Cerebellum (tissue), 4 donors: ENCODE measurements at places on chromosomes 11 and 22.
A peak's percentile ranks its signal among the peaks of the same experiment; 100 is the strongest.

GRCh38 chr11:5251746-5252145, 2.1 kb upstream of the HBG1 start:
- DNase-seq = no peak

DNA sequence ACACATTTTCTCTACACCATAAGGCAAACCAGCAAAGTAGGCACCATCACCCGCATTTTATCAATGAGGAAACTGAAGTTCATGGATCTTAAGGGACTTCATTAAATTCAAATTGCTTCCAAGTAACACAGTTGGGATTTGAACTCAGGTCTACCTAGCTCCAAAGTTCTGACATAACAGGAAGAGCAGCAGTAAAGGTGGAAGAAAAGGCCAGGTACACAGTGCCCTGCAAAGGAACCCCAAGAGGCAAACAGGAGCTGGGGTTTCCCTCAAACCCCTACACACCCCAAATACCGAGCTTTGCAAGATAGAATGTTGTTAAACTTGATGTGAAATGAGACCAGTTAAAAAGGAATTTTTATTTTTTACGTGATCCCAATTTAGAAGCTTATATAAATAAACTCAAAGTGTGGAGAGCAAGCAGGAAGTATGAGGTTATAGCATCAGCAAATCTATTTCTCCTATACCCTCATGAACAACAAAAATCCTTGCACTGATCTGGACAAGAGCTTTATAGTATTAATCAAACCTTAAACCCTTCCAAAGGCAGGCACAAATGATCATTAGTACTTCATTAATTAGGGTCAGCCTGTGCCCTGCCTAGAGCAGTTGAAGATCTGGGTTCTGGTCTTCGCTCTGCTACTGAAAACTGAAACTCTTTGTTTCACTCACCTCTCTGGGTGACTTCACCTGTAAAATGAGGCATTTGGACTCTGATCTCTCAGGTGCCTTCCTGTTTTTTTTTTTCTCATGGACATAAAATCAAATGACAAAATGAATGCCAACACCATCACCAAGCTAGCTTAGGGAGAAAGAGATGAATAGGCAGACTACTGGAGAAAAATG, 36.5 kb downstream of the SYTL2 start:
- no peak for DNase-seq

DNA sequence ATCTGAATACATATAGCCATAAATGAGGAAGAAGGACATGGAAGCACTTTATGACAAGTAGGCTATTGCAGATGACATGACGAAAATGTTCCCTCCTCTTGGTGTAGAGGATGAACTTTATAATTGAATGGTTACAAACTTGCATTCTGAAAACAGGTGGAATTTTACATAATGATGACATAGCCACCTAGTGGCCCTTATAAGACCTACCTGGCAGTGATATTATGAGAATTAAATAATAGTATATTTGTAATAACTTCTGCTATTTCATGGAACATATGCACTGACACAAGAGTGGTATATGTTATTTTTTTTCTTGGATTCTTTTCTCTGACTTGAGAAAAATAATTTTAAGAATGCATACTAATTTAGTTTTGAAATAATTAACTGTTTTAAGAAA, 22.9 kb downstream of the TRIM22 start:
- no peak for DNase-seq

GRCh38 chr22:43928468-43928867, 4.9 kb downstream of the PNPLA3 start:
- no peak for DNase-seq

DNA sequence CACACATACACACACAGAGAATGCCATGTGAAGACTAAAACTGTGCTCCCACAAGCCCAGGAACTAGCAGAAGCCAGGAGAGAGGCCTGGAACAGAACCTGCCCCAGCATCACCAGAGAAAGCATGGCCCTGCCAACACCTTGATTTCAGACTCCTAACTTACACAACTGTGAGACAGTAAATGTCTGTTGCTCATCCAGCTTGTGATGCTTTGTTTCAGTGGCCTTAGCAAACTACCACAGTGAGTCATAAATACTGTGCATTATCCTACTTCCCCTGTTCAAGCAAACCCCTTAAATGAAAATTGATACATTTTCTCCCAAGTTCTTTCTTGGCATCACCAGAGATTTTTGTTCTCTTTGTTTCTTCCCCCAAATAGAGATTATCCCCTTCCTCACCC, 1539.4 kb upstream of the TENM4 start:
- no peak for DNase-seq

- no peak for DNase-seq
Measured at GRCh38 chr11:35978891-35979290, 35.0 kb downstream of the LDLRAD3 start.

- no peak for DNase-seq
Measured at GRCh38 chr11:133082453-133082781, 449.9 kb downstream of the OPCML start.

- DNase-seq = no peak
Measured at GRCh38 chr11:116567721-116568242, 205.0 kb downstream of the BUD13 start.

DNA sequence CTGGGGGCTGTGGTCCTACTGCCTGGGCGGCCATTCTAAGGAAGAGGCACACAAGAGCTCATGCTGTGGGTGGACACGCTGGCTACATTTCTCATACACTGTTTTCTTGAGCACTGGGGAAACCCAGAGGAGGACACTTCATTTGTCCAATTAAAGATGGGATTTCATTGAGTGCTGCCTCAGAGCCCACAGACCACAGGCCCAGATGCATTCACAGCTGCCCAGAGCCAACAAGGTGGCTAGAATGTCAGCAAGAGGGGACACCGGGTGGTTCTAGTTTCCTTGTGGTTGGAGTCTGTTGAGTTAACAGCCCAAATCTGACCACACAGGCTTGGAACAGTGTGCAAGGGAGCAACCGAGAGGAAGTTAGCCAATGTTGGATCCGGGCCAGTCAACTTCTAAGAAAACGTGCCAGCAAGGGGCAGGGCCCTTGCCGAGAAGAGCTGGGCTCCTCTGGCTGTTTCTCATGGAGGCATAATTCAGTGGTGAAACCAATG, 35.0 kb upstream of the SORL1 start:
- no peak for DNase-seq

DNA sequence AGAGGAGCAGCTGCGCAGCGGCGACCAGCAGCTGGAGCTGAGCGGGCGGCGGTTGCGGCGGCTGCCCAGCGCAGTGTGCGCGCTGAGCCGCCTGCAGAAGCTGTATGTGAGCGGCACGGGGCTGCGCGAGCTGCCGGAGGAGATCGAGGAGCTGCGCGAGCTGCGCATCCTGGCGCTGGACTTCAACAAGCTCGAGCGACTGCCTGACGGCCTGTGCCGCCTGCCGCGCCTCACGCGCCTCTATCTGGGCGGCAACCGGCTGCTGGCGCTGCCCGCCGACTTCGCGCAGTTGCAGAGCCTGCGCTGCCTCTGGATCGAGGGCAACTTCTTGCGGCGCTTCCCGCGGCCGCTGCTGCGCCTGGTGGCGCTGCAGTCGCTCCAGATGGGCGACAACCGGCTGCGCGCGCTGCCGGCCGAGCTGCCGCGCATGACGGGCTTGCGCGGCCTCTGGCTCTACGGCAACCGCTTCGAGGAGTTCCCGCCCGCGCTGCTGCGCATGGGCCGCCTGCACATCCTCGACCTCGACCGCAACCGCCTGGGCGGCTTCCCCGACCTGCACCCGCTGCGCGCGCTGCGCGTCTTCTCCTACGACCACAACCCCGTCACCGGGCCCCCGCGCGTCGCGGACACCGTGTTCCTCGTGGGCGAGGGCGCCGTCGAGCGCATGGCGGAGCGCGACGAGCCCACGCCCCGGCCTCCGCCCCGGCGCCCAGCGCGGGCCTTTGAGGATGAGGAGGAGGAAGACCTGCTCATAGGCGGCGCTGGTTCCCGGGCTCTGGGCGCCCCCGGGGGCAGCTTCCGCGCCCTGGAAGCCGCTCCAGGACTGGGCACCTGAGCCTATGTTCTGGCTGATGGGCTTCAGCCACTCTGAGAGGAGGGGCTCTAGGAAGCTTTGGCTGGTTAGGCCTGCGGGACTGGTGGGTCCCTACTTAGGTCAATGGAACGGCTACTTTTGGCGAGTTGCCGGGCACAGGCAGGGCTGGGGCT, 787 bp downstream of the LRRC10B start:
- peak; percentile 55 for DNase-seq

DNA sequence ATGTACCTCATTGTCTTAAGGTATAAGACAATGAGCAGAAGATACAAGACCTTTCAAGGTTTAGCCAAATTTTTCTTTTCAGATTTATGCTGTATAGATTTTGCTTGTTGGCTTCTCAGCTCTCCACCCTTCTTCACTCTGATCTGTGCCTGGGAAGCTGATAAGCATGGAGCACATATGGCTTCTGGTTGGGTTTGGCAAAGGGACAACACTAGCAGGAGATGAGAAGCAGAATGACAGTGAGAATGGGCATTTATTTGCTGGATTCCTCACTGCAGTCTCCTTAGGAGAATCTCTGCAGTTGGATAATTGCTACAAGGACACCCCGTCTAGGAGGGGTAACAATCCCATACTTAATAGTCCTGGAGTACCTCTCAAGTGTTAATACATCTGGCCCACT, 474.8 kb upstream of the CCDC90B start:
- DNase-seq = peak; percentile 63

DNA sequence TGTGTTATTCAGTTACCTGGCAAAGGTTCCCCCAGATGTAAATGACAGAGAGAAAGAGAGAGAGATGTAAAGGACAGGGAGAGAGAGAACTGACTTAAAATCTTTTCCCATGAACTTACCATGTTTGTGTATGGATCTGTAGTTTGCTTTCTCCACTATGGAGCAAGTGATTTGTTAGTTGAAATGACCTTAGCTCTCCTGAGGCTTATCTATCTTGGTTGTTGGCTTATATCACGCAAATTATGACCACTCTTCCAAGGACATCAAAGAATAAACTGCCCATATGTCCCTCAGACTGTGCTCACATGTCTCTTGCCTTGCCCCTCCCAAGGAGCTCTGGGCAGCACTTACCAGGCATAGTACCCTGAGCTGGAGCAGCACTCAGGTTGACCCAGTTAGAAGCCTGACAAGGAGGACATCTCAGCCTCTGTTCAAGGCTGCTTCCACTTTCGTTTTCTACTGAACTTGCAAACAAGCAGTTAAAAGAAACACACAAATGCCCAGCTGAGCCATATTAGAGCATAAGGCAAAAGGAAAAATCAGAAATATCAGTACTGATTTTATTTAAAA, 95.3 kb upstream of the RCN1 start:
- DNase-seq = peak; percentile 51

GRCh38 chr11:32043737-32044136, 47.1 kb upstream of the RCN1 start:
- no peak for DNase-seq

DNA sequence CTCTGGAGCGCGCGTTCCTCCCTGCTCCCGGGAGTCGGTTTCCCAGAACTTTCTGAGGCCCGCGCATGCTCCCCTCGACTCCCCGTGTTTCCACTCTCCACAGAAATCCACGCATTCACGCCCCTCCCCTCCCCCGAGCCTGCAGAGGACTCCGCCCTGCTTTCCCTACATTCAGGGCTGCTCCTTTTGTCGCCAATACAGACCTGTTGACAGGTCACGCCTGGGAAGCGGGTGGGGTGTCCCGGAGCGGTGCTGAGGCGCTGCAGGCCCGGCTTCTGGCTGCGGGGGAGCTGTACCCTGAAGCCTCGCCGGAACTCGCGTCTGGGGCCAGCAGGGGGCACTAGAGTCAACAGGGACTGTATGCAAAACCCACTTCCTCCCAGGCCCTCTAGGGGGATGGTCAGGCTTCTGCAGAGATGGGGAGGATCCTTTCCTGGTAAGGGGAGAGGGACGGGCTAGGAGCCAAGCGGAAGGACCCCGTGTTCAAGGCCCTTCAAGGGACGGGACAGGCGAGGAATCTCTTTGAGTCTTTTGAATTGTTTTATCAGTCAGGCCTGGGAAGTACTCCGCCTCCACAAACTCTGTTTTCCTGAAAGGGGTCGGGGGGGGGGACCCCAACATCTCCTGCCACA, at the start of gene PRAME:
Gene PRAME, minus strand, starts transcription at position 294 of the 632 bp plus-strand sequence. CDS start 2,433 bp downstream, outside the sequence.
- DNase-seq = no peak

- DNase-seq = no peak
Measured at GRCh38 chr11:6371825-6372224, 18.4 kb upstream of the SMPD1 start.

- DNase-seq = no peak
Measured at GRCh38 chr22:32574411-32574810, 99.8 kb downstream of the FBXO7 start.

DNA sequence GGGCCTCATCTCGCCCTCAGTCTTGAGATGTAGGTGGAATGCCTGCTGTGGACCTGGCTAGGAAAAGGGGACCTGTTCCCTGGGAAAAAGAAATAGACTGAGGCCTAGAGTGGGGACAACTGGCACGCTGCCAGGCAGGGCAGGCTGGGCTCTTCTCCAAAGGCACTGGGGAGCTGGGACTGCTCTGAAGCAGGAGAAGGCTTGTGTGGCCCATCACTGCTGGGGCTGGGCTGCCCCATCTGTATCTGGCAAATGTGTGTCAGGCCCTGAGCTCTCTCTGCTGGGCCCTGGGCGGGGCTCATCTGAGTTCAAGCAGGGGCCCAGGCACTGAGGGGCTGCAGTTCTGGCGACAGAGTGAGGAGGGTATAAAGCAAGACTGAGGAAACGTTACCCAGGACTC, 32.9 kb downstream of the ARVCF start:
- DNase-seq = no peak

GRCh38 chr11:27977527-27977926, 130.4 kb downstream of the KIF18A start:
- DNase-seq = no peak

GRCh38 chr11:60145677-60146076, 37.2 kb downstream of the MS4A6A start:
- no peak for DNase-seq

DNA sequence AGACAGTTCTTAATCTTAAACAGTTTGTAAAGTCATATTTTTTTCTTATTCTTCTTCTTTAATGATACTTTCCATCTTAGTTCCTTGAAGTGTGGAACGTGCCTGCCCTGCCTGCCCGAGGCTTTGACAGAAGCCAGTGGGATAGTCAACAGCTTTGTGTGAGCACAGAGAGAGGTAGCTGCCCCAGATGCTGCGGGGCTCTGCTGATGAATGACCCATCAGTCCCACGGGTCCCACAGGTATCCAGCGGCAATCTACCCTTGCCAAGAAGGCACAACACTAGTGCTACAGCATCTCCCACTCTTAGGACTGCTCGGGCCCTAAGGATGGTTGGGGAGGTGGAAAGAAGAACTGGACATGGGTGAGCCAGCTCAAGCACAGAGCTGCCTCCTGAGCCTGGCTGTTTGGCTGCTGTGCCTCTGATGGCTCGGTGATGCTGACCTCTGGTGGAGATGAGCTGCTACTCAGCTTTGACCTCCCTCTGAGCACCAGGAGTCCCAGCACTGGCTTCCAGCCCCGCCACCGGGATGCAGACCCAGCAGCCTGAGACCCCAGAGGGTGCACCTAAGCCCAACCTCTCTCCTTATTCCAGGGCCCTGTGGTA, 11.8 kb upstream of the APLNR start:
- no peak for DNase-seq

- no peak for DNase-seq
Measured at GRCh38 chr22:35407362-35407761, 7.4 kb downstream of the MCM5 start.

DNA sequence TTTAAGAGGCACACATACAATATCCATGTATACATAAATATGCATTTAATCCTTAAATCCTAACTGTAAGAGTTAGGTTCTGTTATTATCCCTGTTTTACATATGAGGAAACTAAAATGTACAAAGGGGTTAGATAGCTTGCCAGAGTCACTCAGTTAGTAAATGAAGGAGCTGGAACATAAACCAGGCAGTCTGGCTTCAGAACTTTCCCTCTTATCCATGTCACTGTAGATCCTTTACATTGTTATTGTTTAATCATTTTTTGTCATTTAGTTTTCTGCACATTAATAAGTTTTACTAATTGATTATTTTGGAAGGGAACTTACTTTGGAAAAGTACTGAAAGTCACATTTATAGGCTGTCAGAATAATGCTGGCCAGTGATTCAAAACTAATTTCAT, 282.4 kb downstream of the TMEM135 start:
- no peak for DNase-seq
